ENCODE measurements at places on chromosomes 6 and 20.

- no peak for DNase-seq
Measured at GRCh38 chr6:134590449-134590848, 272.5 kb upstream of the SGK1 start.

DNA sequence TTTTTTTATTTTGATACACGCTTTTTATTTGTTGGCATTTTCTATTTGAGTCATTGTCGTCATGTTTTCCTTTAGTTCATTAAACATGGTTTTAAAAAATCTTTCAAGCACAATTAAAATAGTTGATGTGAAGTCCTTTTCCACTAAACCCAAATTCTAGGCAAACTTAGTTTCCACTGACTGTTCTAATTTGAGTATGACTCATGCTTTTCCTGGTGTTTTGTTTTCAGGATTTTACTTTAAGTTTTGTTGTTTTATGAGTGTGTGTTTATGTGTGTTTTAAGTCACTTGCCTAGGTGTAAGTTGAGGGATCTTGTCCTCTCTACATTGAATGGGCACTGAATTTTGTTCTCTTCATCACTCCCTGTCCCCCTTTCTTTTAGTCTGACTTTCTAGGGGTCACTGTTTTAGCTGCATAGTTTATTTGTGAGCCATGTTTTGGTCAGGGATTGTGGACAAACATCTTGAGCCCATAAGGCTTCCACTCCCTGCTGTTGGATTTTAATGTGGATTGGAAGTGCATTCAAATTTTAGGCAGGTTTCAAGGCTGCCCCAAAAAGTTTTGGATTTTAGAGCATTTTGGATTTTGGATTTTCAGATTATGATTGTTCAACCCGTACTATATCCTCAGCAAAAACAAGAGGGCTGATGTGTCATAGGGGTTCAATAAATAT is 94.8 kb downstream of the CDYL start:
- no peak for DNase-seq

- no peak for DNase-seq
Measured at GRCh38 chr6:158977382-158977781, 22.6 kb downstream of the RSPH3 start.

DNA sequence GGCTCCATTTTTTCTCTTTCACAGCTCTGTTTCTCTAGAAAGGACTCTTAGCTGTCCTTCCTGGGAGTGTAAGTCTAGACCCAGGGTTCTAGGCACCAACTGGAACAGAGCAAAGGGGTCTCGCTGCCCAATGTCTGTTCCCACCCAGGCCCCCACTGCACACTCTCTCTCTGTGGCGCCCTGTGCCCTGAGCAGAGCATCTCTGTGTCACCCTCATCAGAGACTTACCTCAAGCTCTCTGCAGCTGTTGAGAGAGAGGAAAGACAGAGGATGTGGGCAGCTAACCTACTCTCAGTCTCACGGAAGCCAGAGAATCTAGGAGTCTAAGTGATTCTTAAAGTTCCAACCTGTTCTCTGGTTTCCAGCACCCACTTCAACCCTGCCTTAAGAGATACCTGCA is 9.5 kb downstream of the NCR2 start:
- no peak for DNase-seq

GRCh38 chr6:1756472-1757129 is 146.9 kb downstream of the FOXC1 start:
- no peak for DNase-seq
